Activated CD4-positive, alpha-beta memory T cell treated with anti-CD3 and anti-CD28 coated beads for 36 hours (primary cell): ENCODE measurements at places on chromosomes 12 and 14. TPM values are rescaled to one million over a fixed set of nuclear protein-coding genes. Genes with fewer than 3 reads are reported as not detected.

GRCh38 chr14:54366736-54367735 lies 29.8 kb upstream of the CDKN3 start:
- DNase-seq, result peak; percentile 43
- no peaks in the 10 kb centered on the region for H3K4me1 ChIP-seq
- H3K27ac ChIP-seq, result no peak overlapping the region
- no peaks in the 10 kb centered on the region for H3K36me3 ChIP-seq
- peaks cover 16% of the 10 kb centered on the region for H3K27me3 ChIP-seq

GRCh38 chr12:94495445-94496115 lies 35.9 kb upstream of the CEP83 start:
- H3K27ac ChIP-seq, result no peak overlapping the region
- peaks cover 3% of the 10 kb centered on the region for H3K27me3 ChIP-seq
- H3K4me1 ChIP-seq, result no peaks in the 10 kb centered on the region
- no peak overlapping the region for H3K4me3 ChIP-seq
- no peak for DNase-seq

DNA sequence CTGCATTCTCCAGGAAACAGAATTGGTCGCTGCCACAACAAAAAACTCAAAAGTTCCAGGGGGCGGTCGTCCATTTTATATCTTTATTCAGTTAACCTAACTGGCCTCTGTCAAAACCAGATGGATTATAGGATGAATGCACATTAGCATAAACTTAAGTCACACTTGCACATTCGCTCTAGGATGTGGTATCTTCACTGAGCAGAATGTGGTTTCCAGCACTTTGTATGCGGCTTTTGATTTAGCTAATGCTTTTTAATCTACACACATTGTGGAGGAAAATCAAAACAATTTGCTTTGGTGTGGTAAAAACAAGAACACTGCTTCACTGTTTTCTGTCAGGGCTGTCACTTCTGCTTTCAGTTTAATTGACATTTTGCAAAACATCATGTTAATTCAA lies 4.5 kb downstream of the TAS2R50 start:
- H3K36me3 ChIP-seq, result peaks cover 5% of the 10 kb centered on the region
- no peak overlapping the region for H3K4me3 ChIP-seq
- peak; percentile 28 for DNase-seq

- H3K4me3 ChIP-seq, result no peak overlapping the region
- DNase-seq, result no peak
- no peak overlapping the region for H3K27ac ChIP-seq
- H3K36me3 ChIP-seq, result no peaks in the 10 kb centered on the region
- peaks cover 11% of the 10 kb centered on the region for H3K27me3 ChIP-seq
Measured at GRCh38 chr14:51507906-51508511, 143.7 kb upstream of the FRMD6 start.

GRCh38 chr14:65552724-65553123 lies 140.2 kb downstream of the FUT8 start:
- no peak overlapping the region for H3K27ac ChIP-seq
- H3K4me1 ChIP-seq, result peaks cover 18% of the 10 kb centered on the region
- H3K36me3 ChIP-seq, result no peaks in the 10 kb centered on the region
- no peak overlapping the region for H3K4me3 ChIP-seq
- no peaks in the 10 kb centered on the region for H3K27me3 ChIP-seq

DNA sequence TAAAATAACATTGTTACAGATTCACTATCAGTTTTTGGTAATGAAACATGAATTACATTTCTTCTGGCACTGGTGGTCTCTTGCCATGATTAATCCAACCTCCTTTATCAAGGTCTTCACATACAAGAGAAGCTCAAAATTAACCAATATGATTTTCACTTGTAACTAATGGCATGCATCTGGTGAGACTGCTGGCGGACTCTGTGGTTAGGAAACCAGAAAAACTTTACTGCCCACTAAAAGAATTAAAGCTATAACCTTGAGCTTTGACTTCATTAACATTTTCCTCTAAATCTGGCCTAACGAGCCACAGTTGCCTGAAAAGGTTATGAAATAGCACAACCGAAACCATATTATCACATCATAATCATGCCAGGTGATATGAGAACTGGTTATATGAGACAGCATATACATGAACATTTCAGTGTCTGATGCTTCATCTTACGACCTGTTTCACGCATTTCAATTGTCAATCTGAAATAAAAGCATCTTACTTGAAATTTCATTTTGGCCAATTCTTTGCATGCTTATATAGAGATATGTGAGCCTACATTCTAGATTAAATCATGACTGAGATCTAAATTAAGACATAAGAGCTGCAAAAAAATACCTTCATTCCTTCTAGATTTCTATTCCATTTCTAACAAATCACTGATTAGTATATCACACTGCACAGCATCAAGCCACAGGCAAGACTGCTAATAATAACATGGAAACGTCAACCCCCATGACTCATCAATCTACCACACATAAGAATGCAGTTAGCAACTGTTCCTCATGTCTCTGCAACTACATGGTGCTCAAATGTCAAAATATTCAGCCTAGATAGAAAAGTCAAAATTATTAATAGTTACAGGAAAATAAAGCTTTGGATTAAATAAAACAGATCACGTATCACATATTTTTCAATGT lies 89.3 kb downstream of the OSBPL8 start:
- H3K27me3 ChIP-seq, result no peaks in the 10 kb centered on the region
- H3K36me3 ChIP-seq, result no peaks in the 10 kb centered on the region
- H3K27ac ChIP-seq, result no peak overlapping the region
- H3K4me1 ChIP-seq, result peaks cover 13% of the 10 kb centered on the region
- DNase-seq, result no peak

- peaks cover 4% of the 10 kb centered on the region for H3K36me3 ChIP-seq
- no peak overlapping the region for H3K27ac ChIP-seq
- peaks cover 77% of the 10 kb centered on the region for H3K27me3 ChIP-seq
- no peak for DNase-seq
Measured at GRCh38 chr14:36506732-36507614, 13.1 kb downstream of the NKX2-1 start.

- no peaks in the 10 kb centered on the region for H3K4me1 ChIP-seq
- no peak overlapping the region for H3K4me3 ChIP-seq
- peaks cover 24% of the 10 kb centered on the region for H3K27me3 ChIP-seq
Measured at GRCh38 chr14:23864861-23865260, 88.7 kb upstream of the DHRS4 start.

GRCh38 chr12:6465467-6466183 lies 4.9 kb downstream of the VAMP1 start:
- peaks cover 84% of the 10 kb centered on the region for H3K4me1 ChIP-seq
- peaks cover 77% of the 10 kb centered on the region for H3K36me3 ChIP-seq
- H3K4me3 ChIP-seq, result no peak overlapping the region
- H3K27me3 ChIP-seq, result no peaks in the 10 kb centered on the region
- peak overlapping the region; percentile 72 for H3K27ac ChIP-seq

DNA sequence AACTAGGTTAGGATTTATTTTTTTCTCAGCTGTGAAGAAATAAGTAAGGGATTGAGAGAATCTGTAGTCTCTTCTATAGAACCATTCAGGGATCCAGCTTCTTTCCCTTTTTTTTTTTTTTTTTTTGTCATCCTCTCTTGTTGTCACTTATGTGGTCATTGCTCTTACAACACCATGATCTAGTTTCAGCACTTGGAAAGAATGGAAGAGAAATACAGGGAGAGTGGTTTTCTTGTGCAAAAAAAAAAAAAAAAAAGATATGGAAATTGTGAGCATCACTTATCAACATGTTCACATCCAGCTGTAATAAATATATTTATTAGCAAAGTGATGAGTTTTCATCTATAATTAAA lies 599.3 kb downstream of the SLC6A15 start:
- DNase-seq, result no peak
- no peak overlapping the region for H3K27ac ChIP-seq
- no peaks in the 10 kb centered on the region for H3K27me3 ChIP-seq
- no peak overlapping the region for H3K4me3 ChIP-seq

DNA sequence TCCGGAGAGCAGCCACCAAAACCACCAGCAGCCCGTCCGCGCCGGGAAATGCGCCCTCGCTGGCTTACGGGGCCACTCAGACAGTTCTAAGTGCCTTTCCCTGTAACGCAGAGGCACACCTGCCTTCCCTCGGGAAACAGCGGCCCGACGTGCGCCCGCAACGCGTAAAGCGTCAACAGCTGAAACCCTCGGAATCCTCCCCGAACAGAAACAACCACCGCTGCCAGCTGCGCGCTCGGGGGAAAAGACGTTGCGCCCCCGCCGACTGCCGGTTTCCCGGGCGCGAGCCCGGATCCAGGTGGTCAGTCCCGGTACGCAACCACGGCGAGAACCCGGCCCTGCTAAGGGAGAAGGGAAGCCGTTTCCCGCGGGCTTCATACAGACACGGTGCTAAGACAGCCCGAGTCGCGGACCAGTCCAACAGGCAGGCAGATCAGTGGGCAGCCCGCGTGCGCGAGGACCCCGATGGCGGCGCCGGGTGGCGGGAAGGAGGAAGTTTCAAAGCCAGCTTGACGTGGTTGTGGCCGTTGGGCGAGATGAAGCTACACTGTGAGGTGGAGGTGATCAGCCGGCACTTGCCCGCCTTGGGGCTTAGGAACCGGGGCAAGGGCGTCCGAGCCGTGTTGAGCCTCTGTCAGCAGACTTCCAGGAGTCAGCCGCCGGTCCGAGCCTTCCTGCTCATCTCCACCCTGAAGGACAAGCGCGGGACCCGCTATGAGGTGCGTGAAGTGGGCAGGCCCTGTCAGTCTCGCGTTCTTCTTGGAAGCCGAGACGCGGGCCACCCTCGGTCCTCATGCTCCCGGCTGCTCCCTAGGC lies at the start of gene LRR1:
Gene LRR1 (plus strand): TSS at position 456 of the 816 bp plus-strand sequence. CDS start 81 bp downstream, at position 537.
- H3K27ac ChIP-seq, result peak within 1 kb of the TSS; percentile 97
- H3K4me3 ChIP-seq, result peak within 1 kb of the TSS; percentile 96

GRCh38 chr12:70402597-70402996 lies 36.5 kb downstream of the KCNMB4 start:
- H3K4me3 ChIP-seq, result no peak overlapping the region
- H3K27ac ChIP-seq, result no peak overlapping the region
- no peak for DNase-seq

DNA sequence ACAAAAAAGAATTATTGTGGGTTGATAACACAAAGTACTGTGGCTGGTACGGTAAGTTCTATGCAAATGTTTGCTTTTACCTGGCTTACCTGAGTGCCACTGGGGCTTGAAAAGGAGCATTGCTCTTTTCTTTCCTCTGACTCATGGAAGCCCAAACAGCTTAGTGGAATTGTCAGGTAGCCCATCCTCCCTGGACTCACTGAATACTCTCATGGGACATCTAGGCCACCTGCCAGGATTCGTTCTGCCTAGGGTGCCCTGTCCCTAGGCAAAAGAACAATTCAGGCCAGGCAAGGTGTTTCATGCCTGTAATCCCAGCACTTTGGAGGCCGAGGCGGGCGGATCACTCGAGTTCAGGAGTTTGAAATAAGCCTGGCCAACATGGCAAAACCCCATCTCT lies 22.5 kb upstream of the YAF2 start:
- H3K4me3 ChIP-seq, result no peak overlapping the region
- H3K4me1 ChIP-seq, result peaks cover 4% of the 10 kb centered on the region
- no peaks in the 10 kb centered on the region for H3K27me3 ChIP-seq
- DNase-seq, result no peak

GRCh38 chr14:74886001-74886400 lies 4.3 kb downstream of the DLST start:
- no peak overlapping the region for H3K27ac ChIP-seq
- DNase-seq, result no peak
- H3K27me3 ChIP-seq, result no peaks in the 10 kb centered on the region
- peaks cover 52% of the 10 kb centered on the region for H3K4me1 ChIP-seq

- H3K36me3 ChIP-seq, result peaks cover 2% of the 10 kb centered on the region
Measured at GRCh38 chr12:116483959-116484750, 75.0 kb upstream of the MAP1LC3B2 start.

DNA sequence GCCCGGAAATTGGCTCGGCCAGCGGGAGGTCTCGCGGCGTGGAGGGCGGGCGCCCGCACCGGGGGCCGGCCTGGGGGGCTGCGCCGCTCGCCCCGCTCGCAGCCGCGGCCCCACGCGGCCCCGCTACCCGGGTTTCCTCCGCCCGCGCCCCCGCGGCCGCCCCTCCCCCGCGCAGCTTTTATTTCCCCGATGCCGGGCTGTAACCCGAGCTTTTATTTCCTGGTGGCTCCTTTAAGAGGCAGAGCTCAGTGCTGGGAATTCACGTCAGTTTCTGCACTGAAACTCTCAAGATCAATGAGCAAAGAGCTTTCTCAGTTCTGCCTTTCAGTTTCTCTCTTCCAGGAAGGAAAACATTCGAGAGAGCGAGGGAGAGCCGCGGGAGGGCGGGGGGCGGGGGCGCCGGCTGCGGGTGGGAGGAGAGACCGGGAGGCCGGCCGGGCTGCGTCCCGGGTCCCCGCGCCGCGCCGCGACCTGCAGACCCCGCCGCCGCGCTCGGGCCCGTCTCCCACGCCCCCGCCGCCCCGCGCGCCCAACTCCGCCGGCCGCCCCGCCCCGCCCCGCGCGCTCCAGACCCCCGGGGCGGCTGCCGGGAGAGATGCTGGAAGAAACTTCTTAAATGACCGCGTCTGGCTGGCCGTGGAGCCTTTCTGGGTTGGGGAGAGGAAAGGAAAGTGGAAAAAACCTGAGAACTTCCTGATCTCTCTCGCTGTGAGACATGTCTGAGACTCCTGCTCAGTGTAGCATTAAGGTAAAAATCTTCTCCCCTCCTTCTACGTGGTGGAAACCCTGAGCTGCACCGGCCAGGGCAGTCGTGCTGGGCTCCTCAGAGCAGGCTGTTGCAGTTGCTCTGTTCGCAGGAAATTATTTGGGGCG lies at the start of gene ETV6:
Gene ETV6 (plus strand): TSS at position 262 of the 873 bp plus-strand sequence. CDS start 454 bp downstream, at position 716.
- H3K4me3 ChIP-seq, result peak within 1 kb of the TSS; percentile 87
- peaks cover 32% of the 10 kb centered on the region for H3K4me1 ChIP-seq
- DNase-seq, result peak; percentile 85
- H3K27ac ChIP-seq, result peak within 1 kb of the TSS; percentile 98
- no peaks in the 10 kb centered on the region for H3K27me3 ChIP-seq

DNA sequence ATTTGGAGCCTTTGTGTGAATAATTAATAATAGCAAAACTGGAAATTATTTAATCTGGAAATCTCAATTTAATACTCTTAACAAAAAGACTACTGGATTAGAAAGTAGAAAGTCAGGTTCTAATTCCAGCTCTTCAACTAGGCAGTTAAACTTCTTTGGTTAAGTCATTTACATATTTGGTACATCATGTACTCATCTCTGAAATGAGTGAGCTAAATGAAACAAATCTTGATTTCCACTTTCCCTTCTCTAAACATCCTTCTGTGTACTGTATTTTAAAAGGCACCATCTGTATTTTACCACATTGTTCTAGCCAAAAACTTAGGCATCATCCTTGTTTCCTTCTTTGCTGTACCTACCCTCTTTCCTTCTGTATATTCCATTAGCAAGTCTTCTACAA lies 26.9 kb downstream of the CRADD start:
- H3K4me3 ChIP-seq, result no peak overlapping the region
- no peak overlapping the region for H3K27ac ChIP-seq
- DNase-seq, result no peak
- no peaks in the 10 kb centered on the region for H3K27me3 ChIP-seq

DNA sequence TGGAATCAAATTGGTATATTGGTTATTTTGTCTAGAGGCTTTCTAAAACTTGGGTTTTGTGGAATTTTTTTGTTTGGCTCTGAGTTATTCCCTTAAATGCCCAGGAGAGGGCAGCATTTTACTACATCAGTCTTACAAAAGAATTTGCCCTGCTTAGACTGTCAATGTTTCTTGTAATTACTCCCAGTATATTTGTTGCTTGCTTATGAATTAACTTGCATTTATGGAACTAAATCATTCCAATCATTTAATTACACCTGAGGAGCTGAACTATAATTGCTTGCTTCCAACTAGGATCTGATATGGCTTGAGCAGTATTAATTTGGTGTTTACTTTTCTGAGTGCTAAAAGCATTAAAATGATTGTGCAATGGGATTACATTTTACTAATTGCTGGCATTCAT lies 48.7 kb downstream of the MIPOL1 start:
- no peak overlapping the region for H3K4me3 ChIP-seq
- no peaks in the 10 kb centered on the region for H3K36me3 ChIP-seq
- no peak overlapping the region for H3K27ac ChIP-seq
- peaks cover 1% of the 10 kb centered on the region for H3K27me3 ChIP-seq

SYNDIG1L gene
- not detected for total RNA-seq

ASPG gene
- total RNA-seq, result not detected

ACSM4 gene
- not detected for total RNA-seq

ABHD12B gene
- not detected for total RNA-seq

INHBC gene
- not detected for total RNA-seq

ARHGEF40 gene
- total RNA-seq, result 0.33 TPM

EIF2S3B gene
- total RNA-seq, result 2.1 TPM

COL2A1 gene
- total RNA-seq, result not detected
